SK-MEL-5 (cell line): ENCODE measurements at places on chromosomes 3 and 15. TPM values are rescaled to one million over a fixed set of nuclear protein-coding genes. Genes with fewer than 3 reads are reported as not detected.

- no peak for DNase-seq
Observed at GRCh38 chr3:185067173-185067572, 85.7 kb downstream of the C3orf70 start.

The GJD2 gene
- total RNA-seq = not detected in 2 replicates

DNA sequence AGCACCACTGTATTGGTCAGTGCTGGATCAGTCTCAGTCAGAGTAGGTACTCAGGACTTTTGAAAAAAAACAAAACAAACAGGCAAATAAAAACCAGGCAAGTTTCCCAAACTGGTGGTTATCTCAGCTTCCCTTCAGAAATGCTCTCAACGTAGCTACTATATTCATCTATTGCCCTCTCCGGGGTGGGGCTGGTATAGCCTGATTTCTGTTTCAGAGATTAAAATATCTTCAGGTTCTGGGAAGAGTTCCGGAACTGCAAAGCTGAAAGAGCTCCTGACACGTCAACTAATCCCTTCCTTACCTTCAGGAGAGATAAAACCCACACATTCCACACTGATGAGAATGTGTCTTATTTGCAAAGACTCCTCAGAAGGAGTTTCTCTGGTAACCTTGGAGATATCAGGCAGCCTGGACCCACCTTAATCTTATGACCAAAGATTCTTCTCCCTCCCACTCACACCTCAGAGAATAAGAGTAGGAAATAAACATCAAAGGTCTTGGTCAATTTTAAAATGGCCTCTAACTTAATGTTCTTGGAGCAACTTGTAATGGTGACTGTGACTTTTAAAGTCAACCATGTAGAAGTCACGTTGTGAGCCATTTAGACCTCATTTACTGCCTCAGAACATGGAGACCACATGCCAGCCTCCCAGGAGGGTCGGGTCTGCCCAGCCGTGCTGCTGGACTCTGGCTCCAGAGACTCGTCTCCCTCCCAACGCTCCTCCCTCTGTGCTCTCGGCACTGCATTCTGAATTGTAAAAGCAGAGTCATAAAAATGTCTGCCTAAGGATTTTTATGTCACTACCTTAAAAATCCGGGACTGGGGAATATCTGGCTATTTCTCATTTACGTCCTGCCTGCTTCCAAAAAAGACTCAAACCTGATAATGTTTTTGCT lies 53.8 kb downstream of the CDCP1 start:
- no peak for DNase-seq

- no peak for DNase-seq
Observed at GRCh38 chr3:40985195-40985594, 214.1 kb upstream of the CTNNB1 start.

The KLHL6 gene
- 0.11 and 0.13 TPM in 2 replicates for total RNA-seq

DNA sequence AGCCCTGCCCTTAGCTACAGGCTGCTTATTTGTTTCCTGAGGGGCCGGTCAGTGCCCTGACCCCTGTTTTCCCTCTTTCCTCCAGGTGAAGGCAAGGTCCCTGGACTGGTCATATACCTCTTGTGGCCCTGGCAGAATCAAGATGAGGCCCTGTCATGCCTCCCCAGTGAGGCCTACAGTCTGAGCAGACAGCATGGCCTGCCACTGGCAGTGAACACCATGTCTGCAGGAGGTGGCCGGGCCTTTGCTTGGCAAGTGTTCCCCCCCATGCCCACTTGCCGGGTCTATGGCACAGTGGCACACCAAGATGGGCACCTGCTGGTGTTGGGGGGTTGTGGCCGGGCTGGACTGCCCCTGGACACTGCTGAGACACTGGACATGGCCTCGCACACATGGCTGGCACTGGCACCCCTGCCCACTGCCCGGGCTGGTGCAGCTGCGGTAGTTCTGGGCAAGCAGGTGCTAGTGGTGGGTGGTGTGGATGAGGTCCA lies 1.2 kb downstream of the KLHDC8B start:
- no peak for DNase-seq

GRCh38 chr15:57215881-57216280 lies 160.4 kb upstream of the CGNL1 start:
- DNase-seq = no peak

The CLDN16 gene
- not detected in 2 replicates for total RNA-seq

- DNase-seq = no peak
Observed at GRCh38 chr3:100766069-100766468, 56.8 kb downstream of the TFG start.

GRCh38 chr15:32859251-32859650 lies 141.4 kb downstream of the GREM1 start:
- DNase-seq = no peak

GRCh38 chr15:58457466-58457965 lies 25.7 kb downstream of the LIPC start:
- no peak for DNase-seq

The IL5RA gene
- total RNA-seq = not detected in 2 replicates

The TMEM212 gene
- total RNA-seq = not detected in 2 replicates

The SNX22 gene
- 3.7 and 5.0 TPM in 2 replicates for total RNA-seq

The LDHAL6B gene
- total RNA-seq = not detected in 2 replicates

DNA sequence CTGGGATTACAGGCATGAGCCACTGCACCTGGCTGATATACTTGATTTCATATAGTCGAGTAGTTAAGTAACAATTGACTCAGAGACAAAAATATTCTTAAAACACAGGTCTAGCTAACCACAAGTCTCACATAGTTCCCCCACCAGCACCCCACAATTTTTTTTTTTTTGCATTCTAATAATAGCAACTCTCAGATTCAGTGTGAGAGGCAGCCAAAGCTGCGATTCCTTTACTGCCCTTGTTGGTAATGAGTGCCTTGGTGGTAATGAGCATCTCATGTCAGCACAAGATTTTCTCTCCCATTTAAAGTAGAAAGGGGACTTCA lies 72.5 kb downstream of the WWTR1 start:
- DNase-seq = no peak

- peak; percentile 36 for DNase-seq
Observed at GRCh38 chr3:53493963-53494791, at the start of gene CACNA1D. TSS of gene CACNA1D (plus strand) at chr3:53494611. CDS start at chr3:53495167, 556 bp downstream.

DNA sequence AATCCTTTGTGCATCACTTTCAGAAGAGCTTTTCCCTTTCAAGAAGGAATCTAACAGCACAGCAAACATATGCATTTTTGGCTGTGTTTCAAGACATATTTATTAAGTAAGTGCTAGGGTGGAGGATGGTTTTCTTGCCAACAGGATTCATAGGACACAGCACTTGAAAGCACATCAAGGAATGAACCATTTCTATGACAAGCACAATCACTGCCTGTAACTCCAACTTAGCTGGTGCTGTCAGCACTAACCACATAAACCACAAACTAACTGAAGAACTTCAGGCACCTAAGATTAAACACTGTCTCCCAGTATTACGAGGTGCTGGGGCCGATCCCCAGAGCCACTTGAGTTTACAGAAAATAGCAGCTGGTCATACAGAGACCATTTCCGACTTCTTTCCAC lies 35.4 kb upstream of the SPRED1 start:
- DNase-seq = peak; percentile 85

The KNL1 gene
- total RNA-seq = 17.2 and 18.4 TPM in 2 replicates

The WDR93 gene
- total RNA-seq = 0.19 TPM in 1 of 2 replicates, not detected in the other

The VPS33B gene
- total RNA-seq = 16.1 and 18.8 TPM in 2 replicates

The SPATA12 gene
- total RNA-seq = 0.42 and 0.69 TPM in 2 replicates

GRCh38 chr3:168696051-168696450 lies 600.3 kb upstream of the GOLIM4 start:
- no peak for DNase-seq

DNA sequence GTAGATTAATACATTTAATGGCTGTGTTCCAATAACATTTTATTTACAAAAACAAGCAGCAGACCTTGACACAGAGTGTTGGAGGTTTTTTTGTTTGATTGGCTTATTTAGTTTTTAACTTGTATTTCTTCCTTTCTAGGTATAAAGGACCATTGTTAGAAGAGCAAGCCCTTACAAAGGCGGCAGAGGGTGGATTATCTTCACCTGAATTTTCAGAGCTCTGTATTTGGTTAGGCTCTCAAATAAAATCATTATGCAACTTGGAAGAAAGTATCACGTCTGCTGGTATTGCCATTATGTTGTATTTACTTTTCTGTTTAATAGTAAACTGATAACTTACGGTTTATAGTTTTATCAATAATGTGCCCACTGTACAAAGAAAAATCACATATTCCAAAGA lies 10.0 kb downstream of the FAM98B start:
- no peak for DNase-seq

The ZNF80 gene
- 0.11 TPM in 1 of 2 replicates, not detected in the other for total RNA-seq

The TUSC7 gene
- not detected in 2 replicates for total RNA-seq

The RARB gene
- total RNA-seq = 0.87 and 1.0 TPM in 2 replicates

- DNase-seq = no peak
Observed at GRCh38 chr3:56812754-56813652, 11.3 kb upstream of the ARHGEF3 start.

DNA sequence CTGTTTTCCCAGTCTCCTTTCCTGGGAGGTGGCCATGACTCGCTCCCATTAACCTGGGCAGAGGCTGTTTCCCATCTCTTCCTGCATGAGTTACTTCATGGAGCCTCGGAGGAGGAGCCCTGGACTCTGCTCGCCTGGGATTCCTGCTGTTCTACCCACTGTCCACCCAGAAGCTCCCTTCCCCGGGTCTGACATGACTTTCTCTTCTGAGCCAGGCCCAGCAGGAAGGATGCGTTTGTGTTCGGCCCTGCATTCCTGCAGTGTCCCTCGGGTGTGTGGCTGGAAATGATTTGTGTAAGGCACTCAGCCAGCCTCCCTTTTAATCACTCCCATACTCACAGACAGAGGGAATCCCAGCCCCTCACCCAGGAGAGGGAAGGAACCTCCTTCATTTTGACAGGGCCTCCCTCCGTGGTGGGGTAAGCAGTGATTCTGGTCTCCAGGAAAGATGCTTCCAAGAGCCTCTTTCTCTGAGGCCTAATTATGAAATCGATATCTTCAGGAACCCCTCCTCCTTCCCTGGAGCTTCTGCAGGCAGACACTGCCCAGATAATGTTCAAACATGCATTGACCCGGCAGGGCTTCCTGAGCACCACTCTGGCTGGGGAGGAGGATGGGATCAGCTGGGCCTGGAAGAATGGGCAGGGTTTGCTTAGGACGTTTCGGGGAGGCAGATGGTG lies 41.6 kb upstream of the DLG1 start:
- DNase-seq = no peak

DNA sequence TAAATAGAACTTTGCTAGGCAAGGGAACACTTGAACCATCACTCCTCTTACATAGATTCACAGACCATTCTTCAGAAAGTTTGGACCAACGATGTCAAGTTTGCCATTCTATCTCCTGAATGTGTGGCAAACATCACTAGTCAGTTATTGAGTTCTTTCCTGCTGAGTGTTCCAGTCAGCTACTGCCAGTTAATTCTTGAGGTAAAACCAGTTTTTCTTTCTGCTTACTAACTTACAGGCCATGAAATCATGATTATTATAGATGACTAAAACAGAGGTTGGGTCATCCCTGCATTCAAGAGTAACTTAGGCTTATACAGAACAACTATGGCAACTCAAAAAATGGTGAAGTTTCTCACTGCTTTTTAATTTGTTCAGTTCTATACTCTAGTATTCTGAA lies 88.2 kb downstream of the AP4E1 start:
- no peak for DNase-seq

DNA sequence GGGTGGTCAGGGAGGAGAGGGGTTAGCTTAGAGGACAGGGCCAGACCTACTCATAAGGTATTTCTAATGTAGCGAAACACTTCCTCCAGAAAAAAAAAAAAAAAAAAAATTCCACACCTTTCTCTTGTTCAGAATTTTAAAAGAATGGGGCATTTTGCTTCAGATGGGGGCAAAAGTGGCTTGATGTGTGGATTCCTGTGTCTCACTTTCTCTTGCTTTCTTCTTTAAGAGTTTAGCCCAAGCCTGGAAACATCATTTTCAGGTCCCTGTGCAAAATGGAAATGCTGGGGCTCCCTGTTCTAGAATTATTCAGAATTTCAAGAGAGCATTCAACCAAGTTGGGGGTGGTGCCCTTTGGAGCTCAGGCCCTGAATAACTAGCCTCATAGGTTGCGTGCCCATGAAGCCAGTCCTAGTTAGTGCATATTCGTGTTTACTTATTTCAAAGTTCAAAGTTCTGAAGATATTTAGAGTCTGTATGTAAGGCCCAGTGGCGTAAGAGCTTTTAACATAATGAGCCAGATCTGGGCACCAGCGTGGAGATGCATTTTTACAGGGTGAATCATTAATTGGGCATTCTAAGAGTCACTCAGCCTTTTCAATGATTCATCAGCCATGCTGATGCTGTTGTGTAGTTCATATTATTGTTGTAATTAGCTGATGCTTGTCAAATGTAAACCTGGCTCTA lies 104.5 kb downstream of the RPLP1 start:
- peak; percentile 6 for DNase-seq

GRCh38 chr15:101543926-101544612 lies 54.6 kb upstream of the PCSK6 start:
- no peak for DNase-seq

DNA sequence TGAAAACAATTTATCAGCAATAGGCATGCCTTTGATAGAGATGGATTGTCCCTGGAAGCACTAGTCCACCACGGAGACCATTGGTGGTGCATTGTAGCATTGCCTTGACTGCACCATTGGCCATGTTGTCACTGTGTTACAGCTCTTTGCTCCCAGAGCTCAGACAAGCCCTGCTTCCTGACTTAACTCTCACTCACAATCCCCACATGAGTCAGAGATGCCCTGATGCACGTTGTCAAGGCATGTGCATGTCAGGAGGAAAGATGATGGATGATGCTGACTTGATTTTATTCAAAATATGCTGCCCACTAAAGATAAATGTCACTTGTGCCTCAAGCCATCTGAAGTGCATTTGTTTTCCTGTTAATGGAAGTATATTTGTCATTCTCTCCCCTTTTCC lies 266.1 kb downstream of the ARRDC4 start:
- peak; percentile 15 for DNase-seq

DNA sequence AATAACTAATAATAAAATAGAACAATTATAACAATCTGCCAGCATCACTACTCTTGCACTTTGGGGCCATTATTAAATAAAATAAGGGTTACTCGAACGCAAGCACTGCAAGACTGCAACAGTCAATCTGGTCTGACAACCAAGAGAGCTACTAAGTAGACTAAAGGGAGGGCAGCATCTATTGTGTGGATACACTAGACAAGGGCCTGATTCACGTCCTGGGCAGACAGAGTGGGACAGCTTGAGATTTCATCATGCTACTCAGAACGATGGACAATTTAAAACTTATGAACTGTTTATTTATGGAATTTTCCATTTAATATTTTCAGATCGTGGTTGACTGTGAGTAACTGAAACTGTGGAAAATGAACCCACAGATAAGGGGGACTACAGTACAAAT lies 39.5 kb downstream of the TNIK start:
- peak; percentile 7 for DNase-seq

The TRANK1 gene
- total RNA-seq = 4.0 and 5.6 TPM in 2 replicates

DNA sequence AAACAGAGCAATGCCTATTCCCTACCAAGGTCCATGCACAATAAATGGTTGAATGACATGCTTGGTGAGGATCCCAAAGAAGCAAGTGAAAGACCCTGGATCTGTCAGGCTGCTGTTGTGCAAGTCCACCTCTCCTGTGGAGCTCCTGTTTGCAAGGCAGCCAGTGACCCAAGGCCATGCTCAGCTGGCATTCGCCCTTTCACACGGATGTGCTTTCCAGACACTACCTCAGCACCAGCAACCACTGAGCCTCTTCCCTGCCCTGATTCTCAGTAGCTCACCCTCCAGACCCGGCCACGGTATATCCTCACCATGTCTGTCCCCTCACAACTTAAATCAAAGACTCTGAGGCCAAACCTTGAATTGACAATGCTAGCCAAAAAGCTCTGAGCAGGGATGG lies 23.3 kb downstream of the WWTR1 start:
- no peak for DNase-seq
